ENCODE measurements at places on chromosomes 7 and 10.

DNA sequence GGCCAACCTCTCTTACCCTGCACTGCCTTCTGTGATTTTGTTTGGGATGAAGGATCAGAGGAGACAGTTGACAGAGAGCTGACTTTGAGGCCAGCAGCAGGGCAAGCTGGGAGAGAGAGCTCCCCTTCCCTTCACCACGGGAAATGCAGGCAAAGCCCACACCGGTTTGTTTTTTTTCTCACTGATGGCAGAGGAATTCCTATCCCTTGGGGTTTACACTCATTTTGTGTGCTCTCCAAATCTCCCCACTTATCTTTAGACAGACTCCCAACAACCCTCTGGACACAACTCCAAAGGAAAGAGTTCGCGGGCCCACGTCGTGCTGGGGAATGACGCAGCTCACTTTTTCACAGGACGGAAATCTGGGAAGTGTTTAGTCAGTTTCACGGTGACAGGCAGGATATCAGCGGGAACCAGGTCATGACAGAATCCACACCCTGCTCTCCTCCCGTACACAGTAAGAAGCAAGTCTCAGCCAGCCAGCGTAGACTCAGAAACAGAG is 68.3 kb upstream of the FAM171A1 start:
- peak; percentile 83 for DNase-seq

- DNase-seq = no peak
These were observed 3.5 kb upstream of the AKR1D1 start for GRCh38 chr7:138072726-138073125.

DNA sequence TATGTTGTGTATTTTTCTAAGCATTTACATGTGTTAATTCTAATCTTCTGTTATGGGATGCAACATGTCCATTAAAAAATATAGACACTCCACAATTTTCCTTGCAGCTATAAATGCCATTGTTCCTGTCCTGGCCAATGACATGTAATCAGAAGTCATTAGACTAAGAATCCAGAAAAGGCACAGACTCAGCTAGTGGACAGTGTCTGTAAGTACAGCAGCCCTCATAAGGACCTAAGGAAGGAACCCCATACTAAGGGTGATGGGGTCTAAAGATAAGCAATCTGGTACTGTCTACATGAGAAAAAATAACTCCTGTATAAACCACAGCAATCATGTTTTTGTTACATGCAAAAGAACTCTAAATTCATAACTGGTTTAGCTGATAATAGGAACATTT is 115.9 kb downstream of the GPR85 start:
- no peak for DNase-seq

GRCh38 chr10:131437556-131438475 is 126.3 kb upstream of the TCERG1L start:
- no peak for DNase-seq

DNA sequence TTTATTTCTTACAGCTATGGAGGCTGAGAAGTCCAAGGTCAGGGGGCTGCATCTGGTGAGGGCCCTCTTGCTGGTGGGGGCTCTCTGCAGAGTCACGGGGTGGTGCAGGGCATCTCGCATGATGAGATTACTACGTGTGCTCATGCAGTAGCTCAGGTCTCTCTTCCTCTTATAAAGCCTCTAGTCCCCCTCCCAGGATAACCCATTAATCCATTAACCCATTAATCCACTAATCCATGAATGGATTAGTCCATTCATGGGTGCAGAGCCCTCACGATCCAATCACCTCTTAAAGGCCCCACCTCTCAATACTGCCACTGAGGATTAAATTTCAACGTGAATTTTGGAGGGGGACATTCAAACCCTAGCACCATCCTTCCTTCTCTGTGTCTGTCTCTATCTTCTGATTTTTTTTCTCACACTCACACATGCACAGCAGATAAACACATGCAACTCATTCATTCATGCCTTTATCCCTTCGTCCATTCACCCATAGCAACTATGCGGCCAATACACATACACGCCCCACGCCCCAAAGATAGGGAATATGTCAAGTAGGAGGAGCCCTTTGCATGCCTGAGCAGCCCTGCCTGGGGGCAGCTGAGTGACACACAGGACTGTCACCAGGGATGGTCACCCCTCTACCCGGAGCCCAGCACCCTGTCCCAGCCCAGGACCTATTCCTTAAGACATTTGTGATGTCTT is 86.5 kb downstream of the C10orf105 start:
- DNase-seq = no peak

GRCh38 chr7:106423821-106424475 is 139.2 kb upstream of the NAMPT start:
- no peak for DNase-seq

DNA sequence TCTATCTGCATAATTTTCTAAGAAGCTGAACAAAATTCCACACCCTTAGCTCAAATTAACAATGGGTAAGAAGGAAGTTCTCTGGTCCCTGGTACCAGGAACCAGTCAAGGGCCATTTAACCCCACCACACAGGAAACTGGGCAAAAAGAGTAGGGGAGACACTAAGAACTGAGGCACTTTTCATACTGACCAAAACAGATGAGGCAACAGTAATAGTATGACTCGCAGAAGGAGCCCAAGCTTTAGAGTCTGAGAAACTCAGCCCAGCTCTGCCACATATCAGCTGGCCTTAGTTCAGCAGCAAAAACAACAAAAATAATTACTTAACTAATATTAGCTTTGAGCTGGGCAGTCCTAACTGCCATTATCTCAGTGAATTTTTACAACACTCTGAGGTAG is 221.2 kb downstream of the FAM107B start:
- DNase-seq = peak; percentile 45

- peak; percentile 65 for DNase-seq
These were observed 148.5 kb downstream of the POLR1F start for GRCh38 chr7:19560111-19560883.

- DNase-seq = peak; percentile 62
These were observed 41.4 kb downstream of the TOMM7 start for GRCh38 chr7:22781230-22781711.

GRCh38 chr10:12235796-12236195 is 39.8 kb downstream of the CDC123 start:
- DNase-seq = no peak

GRCh38 chr7:28135315-28135714 is 45.3 kb downstream of the JAZF1 start:
- no peak for DNase-seq

- DNase-seq = no peak
These were observed 15.7 kb downstream of the PRKCQ start for GRCh38 chr10:6564367-6564766.

DNA sequence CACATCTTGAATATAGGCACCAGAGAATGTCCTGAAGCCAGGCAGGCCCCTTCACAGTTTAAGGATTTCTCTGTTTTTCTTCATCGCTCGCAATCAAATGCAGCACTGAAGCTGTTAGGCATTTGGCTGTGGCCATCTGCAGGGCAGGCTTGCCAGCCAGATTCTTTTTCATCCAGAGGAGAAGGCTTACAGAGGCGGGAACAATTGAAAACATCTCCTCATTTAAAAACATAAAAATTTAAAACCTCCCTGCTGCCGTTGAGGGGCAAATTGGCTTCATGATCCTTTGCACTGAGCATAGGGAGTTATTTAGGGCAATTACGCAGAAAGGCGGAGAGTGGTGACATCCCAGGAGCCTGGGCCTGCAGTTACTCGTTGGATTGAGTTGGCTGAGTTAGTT is 500.0 kb downstream of the TYW1 start:
- DNase-seq = no peak

DNA sequence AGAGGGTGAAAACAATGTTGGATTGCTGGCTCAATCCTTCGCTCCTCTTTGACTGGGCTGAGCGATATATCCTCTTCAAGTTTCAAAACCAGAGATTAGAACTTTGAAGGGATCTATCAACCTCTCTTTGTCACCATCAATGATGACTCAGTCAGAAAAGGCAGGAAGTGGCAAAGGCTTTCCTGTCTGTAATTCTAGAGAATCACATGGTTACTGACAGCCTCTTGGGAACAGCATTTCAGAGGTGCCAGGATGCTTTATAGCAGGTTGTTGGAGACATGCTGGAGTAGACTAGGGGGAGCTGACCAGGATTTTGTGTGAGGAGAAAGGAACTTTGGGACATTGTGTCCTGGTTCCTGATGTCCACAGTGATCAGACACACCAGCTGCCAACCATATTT is 81.3 kb downstream of the PRKCQ start:
- no peak for DNase-seq

DNA sequence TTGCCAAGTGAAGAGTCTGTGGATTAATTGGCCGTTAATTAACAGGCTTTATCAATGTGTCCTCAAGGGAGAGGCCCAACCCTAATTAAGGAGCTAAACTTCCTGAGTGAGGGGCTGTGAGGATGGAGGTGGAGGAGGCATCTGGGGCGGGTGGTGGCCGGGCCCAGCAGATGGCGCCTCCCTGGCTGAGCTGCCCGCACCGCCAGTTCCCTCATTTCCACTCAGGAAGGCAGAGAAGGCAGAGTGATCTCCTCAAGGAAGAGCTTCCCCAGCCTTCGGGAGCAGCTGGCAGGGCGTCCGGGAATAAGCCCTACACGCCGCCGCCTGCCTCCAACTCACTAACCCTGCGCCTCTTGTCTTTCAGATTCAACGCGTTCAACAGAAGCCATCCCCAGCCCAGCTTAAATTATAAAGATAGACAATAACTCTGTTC is 112.2 kb downstream of the CYTH3 start:
- DNase-seq = peak; percentile 87

DNA sequence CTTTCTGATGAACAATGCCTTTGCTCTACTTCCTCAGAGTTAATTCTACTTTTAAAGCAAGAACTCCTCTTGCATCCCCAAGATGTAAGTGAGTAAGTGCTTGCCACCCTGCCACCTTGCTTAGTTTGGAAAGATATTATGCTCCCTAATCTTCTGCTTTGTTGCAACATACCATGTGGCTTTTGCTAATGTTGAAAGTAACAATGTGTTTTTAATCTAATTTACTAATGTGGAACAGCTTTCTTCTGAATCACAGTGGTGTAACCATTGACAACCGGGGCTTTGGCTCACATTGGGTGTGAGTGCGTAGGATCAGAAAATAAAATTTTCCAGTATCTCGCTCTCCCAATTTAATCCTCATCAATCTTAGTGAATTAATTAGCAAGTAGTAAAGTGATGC is 254.1 kb upstream of the PTER start:
- peak; percentile 11 for DNase-seq

DNA sequence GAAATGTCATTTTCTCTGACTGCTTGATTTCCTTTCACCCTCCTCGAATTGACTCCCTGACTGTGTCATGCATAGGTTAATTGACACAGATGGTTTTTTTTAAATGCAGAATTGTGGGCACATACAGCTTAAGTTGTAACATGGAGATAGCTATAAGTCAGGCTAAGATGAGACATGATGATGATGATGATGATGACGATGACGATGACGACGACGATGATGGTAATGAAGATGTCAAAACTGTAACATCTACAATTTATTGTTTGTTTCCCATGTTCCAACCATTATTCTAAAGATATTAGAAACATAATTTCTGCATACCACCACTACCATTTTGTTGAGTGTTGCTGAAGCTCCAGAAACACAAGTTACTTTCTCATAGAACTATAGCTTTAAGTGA is 1232.8 kb downstream of the XPNPEP1 start:
- DNase-seq = no peak

GRCh38 chr10:5692461-5693358 is 8.1 kb downstream of the TASOR2 start:
- peak; percentile 33 for DNase-seq

- peak; percentile 66 for DNase-seq
These were observed 13.9 kb downstream of the EIF4H start for GRCh38 chr7:74187915-74188675.

GRCh38 chr10:13104697-13105096 is 4.7 kb downstream of the OPTN start:
- no peak for DNase-seq

GRCh38 chr10:52740913-52741675 is 31.5 kb downstream of the MBL2 start:
- DNase-seq = peak; percentile 34

DNA sequence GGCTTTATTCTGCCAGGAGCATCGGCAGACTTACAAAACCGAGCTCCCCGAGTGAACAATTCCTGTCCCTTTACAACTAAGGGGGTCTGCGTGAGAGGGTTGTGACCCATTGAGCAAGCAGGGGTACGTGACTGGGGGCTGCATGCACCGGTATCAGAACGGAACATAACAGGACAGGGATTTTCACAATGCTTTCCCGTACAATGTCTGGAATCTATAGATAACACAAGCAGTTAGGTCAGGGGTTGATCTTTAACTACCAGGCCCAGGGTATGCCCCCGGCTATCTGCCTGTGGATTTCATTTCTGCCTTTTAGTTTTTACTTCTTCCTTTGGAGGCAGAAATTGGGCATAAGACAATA is 38.1 kb upstream of the GSDME start:
- no peak for DNase-seq

DNA sequence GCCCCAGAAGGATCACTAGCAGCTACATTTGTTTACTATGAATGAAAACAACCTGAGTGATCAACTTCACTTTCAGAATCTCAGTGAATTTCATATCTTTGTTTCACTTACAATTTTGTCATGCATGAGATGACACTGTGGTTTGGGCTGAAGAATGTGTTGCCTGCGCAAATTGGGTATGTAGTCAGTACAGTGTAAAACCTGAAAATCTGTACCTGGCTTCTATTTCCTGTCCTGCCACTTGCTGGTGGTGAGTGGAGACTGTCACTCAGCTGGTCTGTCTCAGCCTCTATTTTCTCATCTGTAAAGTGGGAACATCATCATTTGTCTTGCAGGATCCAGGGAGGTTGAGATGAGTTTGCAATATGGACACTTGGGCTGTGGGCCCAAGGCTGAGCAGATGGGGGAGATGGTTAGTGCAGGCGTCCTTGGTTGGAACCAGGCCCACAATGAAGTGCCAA is 118.0 kb downstream of the WDFY4 start:
- DNase-seq = no peak

DNA sequence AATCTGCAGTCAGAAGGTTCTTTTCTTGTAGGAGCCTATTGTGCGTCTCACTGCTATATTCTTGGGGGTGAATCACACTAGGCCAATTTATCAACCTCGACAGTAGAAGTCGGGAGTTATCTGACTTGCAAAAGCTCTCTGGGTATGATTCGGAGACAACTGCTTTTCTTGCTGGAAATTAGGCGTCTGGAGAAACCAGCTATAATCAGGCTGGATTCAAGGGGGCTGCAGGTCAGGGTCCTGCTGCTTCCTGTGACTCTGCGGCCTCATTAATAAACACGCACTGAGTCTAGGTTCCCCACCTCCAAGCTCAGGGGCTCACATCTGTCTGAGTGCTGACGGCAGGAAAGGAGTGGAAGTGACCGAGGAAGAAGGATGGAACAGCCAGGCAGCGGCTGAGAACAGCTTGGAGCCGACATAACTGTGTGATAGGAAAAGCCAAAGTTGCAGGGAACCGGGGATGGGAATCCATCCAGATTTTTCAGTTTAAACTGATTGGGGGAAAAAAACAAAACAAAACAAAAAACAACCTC is 184.6 kb downstream of the FANK1 start:
- DNase-seq = peak; percentile 82

- peak; percentile 61 for DNase-seq
These were observed 117.9 kb upstream of the KLF6 start for GRCh38 chr10:3902809-3903410.

- peak; percentile 64 for DNase-seq
These were observed 244.2 kb upstream of the IGFBP3 start for GRCh38 chr7:46165276-46165675.

GRCh38 chr7:100441641-100442535 is 5.6 kb upstream of the PPP1R35 start:
- DNase-seq = no peak

All from fibroblast of skin of scalp (primary cell).